ENCODE measurements at places on chromosomes 3 and 15.

- no peak for DNase-seq
These were observed 108.1 kb downstream of the RSRC1 start for GRCh38 chr3:158217992-158218391.

DNA sequence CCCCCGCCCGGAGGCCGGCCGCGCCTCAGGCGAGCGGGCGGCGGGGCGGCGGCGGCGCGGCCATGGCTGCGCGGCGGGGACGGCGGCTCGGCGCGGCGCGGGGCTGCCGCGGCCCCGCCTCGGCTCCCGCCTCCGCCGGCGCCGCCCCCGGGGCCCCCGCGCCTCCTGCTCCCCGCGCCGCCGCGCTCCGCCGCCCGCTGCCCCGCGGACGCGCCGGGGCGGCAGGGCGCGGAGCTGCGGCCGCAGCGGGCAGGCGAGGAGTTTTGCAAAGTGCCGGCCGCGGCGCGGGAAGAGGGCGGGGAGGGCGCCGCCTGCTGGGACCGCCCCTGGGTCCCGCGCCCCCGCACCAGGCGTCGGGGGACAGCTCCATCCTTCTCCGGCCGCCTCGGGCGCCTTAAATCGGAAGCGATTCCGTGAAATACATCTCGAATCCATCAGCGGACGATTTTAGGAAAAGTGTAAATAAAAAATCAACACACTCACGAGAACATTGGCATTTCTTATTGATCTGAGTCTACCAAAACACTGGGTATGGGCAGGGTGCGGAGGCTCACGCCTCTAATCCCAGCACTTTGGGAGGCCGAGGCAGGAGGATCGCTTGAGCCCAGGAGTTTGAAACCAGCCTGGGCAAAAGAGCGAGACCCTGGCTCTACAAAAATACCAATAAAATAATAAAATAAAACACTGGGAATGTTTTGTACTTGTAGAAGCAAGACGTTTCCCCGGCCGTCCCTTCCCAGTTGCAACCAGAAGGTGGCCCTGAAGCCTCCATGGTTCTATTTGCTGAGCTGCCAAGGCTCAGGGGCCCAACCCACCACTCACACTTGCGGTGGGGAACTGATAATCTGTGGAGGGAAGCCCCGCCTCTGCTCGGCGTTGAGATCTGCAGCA is 136.9 kb downstream of the NUP210 start:
- DNase-seq: no peak

- DNase-seq: peak; percentile 5
These were observed 265.0 kb upstream of the GADL1 start for GRCh38 chr3:31159331-31160039.

DNA sequence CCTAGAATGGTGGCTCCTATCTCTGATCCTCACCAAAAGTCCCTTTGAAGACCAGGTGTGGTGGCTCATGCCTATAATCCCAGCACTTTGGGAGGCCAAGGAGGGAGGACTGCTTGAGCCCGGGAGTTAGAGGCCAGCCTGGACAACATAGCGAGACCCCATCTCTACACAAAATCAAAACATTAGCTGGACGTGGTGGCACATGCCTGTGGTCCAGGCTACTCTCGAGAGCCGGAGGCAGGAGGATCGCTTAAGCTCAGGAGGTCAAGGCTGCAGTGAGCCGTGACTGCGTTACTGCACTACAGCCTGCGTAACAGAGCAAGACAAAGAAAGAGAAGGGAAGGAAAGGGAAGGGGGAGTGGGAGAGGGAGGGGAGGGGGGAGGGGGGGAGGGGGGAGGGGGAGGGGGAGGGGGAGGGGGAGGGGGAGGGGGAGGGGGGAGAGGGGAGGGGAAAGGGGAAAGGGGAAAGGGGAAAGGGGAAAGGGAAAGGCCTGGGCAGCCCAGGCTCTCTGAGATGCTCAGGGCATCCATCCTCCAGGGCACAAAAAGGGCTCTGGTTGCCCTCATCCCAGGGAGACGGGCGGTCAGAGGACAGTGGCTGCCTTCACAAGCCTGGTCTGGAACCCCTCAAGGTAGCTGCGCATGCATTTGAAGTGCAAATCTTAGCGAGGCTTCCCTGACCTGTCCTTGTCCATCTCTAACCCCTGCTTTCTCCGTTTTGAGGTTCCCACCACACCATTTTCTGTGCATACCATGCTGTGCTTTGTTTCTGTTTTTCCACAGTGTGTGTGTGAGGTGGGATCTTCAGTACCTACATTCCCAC is 76.1 kb downstream of the LDHAL6B start:
- no peak for DNase-seq

- no peak for DNase-seq
These were observed 217.7 kb downstream of the MEIS2 start for GRCh38 chr15:36882487-36883131.

DNA sequence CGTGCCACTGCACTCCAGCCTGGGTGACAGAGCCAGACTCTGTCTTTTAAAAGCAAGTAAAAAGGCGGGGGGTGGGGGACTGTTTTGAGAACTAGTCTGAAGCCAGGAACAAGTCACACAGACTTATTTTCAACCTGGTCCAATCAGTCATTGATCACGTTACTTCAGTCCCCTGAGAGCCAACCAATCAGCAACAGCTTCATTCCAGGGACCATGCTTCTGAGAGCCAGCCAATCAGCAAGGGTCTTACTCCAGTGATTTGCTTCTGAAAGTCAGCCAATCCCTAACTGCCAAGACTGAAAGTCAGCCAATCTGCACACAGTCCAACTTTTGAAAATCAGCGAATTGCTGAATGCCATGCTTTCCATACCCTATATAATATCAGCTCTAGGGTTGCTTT is 48.6 kb upstream of the C15orf39 start:
- peak; percentile 8 for DNase-seq

DNA sequence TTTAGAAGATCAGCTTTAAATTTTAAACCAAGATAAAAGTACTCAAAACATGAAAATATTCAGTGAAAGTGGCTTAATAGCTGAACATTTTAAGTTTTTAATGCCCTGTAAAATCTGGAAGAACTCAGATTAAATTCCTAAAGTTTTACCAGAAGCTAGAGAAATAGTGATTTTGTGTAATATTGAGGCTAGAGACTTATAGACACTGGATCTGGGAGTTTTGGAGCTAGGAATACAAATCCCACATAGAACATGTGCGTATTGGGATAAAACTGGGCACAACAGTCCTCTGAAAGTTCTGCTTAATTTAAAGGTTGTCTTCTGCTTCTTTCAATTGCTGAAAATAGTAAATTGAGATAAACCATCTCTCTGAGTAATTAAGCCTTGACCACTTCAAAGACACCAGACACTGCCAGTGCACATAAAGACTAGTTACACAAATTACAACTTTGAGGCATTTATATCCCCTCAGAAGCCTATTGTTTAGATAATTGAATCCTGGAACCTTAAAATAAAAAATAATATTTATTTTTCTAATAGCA is 1382.5 kb downstream of the OTOL1 start:
- DNase-seq: no peak

GRCh38 chr3:72265256-72266015 is 480.5 kb upstream of the PROK2 start:
- no peak for DNase-seq

DNA sequence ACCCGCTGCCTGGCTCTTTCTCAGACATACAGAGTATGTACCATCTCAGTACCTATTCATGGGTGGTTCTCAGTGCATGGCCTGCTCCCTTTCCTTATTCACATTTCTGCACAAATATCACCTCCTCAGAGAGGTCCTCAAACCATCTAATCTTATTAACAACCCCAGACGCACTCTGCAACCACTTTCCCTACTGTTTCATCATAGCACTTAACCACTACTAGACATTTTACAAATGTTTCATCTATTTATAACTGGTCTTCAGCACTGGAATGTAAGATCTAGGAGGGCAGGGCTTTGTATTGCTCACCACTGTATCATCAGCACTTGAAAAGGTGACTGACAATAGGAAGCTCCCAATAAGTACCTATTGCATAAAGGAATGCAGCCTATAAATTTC is 45.1 kb downstream of the TNIK start:
- no peak for DNase-seq

- DNase-seq: no peak
These were observed 111.7 kb downstream of the ADCY5 start for GRCh38 chr3:123337226-123337625.

DNA sequence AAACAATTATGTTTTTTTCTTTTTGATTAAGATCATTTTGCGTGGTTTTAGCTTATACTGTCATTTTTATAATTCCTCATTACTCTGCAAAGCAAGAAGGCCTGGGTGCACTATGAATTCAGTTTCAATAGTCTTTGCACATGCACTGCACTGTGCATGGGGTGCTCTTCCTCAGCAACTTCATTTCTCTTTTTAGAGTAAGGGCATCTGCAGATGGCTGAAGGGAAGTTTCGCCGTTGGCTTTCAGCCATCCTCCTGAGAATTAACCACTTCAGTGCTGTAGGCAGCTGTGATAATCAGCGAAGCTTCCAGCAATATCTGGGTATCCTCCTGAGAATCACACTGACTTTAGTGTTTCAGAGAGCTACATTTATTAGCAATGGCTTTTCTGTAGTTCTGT is 284.8 kb downstream of the GBE1 start:
- peak; percentile 7 for DNase-seq

GRCh38 chr15:99863550-99864198 is 130.4 kb upstream of the LYSMD4 start:
- DNase-seq: no peak

- no peak for DNase-seq
These were observed 58.4 kb downstream of the RBMS3 start for GRCh38 chr3:29339016-29339833.

DNA sequence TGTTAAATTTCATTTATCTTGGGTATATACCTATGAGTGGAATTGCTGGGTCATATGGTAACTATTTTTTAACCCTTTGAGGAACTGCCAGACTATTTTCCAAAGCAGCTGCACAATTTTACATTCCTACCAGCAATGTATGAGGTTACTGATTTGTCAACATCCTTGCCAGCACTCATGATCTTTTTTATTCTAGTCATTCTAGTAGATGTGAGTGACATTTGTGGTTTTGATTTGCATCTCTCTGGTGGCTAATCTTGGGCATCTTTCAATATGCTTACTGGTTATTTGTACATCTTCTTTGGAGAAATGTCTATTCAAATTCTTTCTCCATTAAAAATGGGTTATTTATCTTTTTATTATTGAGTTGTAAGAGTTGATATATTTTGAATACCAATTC is 21.3 kb upstream of the LRRC58 start:
- DNase-seq: no peak

GRCh38 chr15:73631915-73632669 is 1.1 kb downstream of the NPTN start:
- DNase-seq: no peak
